ENCODE measurements at places on chromosomes 1 and 21.

DNA sequence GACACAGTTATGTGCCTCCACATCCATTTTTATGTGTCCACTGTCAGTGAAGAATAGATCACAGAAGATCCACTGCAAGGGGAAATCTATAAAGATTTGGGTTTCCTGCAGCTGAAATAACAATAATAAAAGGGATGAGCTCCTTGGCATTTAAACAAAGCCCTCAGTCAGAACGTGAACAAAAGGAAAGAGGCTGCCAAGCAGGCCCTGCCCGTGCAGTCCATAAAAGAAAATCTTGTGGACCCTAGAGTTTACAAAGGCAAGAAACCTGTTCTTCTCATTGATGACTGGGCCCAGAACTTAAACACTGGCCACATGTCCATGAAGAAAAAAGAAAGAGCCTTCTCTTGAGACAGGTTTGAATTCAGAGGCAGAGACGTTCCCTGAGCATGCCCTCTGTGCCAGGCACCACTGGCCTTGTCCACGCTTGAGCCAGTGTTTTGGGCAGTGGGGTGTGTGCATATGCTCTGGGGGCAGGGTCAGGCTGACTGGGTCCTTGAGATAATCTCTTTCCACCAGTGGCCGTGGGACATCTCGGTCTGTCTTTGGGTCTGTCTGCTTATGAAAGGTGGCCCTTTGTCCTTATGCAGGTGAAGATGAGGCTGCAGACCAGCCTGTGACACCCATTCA, 142.7 kb downstream of the HIVEP3 start:
- DNase-seq = no peak

GRCh38 chr1:183778568-183779433, 26.1 kb upstream of the RGL1 start:
- DNase-seq = no peak

GRCh38 chr1:75673399-75673798, 51.1 kb upstream of the ACADM start:
- no peak for DNase-seq

- no peak for DNase-seq
Measured at GRCh38 chr1:226308166-226308722, 720 bp downstream of the LIN9 start.

DNA sequence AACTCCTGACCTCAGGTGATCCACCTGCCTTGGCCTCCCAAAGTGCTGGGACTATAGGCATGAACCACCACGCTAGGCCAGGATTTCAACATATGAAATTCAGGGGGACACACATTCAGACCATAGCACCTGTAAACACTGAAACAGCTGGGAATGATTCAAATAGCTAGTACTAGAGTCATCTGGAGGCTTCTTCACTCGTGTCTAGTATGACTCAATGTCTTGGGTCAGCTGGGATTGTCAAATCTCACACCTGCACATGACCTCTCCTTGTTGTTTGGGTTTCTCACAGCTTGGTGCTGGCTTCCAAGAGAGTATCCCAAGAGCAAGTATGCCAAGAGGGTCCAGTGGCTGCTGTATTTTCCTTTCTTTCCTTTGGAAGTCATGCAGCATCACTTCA, 75.1 kb downstream of the PGM1 start:
- no peak for DNase-seq

DNA sequence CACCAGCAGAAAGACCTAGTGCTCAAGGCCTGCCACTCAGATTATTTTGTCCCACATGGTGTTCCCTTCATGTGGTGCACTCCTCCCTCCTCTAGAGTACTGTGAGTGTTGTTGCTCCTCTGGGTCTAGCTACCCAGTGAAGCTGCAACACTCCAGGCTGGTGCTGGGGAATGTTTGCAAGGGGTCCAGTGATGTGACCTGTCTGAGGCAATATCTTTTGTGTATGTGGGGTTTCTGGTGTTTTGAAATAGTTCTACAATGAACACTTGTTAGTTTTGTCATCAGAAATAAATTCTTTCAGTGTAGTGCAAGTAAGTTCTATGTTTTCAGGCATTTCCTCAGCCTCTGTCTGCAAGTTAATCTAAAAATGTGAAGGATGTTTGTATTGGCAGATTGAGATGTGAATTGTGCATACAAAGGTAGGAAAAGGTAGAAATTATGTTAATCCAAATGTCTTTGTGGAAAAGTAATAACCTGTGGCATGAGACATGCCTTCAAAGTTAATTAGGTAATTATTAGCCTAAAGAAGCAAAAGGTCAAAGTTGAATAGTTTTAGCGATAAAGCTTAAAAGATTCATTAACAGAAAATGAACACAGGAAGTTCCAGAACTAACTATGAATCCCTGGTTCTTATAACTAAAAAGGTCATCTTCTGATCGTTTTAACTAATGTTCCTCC, 616.8 kb downstream of the LTN1 start:
- DNase-seq = peak; percentile 32

GRCh38 chr1:213585959-213586586, 401.7 kb upstream of the PROX1 start:
- DNase-seq = no peak

Data from Caki2 (cell line).